ENCODE measurements at places on chromosomes 1 and 21.

DNA sequence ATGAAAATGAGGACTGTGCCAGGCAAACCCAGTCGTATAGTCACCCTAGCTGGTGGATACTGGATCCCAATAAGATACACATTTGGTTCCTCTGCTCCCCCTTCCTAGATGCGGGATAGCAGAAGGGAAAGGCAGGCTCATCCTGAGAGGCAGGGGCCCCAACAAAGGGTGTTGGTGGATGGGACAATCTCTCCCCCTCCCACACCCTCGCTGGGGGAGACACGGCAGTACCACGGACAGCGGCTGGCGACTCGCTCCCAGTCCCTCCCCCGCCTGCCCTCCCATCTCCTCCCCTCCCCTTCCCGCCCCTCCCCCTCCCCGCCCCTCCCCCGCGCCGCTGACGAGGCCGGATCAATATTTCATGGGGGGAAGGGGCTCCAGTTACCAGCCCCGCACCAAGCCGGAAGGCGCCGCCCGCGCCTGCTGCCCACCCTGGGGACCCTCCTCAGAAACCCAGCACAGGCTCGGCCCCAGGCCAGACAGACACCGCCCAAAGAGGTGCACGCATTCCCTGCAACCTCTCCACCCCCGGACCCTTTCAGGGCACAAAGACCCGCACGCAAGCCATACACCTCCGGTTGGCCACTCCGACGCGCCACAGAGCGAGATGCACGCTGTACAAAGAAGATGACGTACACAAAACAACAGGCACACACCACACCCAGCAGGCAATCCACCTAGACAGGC is 11.5 kb downstream of the RIMS3 start:
- no peak for DNase-seq

DNA sequence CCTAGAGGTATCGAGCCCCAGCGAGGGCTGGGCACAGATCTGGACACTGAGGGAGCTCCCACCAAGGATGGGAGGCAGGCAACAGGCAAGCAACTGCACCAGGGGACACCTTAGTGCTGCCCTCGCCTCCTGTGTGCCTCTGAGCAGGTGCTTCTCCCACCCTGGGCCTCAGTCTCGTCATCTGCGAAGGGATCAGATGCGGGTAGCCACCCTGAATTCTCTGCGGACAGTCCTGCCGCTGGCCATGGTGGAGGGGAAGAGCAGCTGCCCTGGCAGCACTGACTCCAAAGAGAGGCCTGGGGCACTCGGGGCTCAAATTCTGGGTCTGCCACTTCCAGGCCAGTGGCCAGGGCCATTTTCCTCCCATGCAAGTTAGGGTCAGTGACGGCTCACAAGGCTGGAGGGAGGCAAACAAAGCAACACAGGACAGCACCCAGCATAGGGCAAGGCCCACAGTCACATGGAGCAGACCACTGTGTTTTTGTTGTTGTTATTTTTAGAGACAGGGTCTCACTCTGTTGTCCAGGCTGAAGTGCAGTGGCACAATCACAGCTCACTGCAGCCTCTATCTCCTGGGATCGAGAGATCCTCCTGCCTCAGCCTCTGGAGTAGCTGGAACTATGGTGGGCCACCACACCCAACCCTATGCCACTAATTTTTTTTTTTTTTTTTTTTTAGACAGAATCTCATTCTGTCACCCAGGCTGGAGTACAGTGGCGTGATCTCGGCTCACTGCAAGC is 7.1 kb upstream of the SDC3 start:
- no peak for DNase-seq

DNA sequence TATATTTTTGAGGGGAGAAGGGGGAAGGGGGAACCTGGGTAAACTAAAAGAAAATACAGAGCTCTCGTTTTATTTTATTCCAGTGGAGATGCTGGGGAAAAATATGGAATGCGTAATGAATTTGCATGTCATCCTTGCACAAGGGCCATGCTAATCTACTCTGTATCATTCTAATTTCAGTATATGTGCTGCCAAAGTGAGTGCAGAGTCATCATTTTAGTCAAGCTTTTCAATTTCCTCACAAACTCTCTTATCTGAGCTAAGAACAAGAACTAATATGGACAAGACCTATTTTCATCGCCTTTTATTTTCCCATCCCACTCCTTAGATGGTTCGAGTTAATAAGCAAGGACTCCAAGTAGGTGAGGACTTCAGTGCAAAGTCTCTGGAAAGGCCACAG is 13.2 kb downstream of the ADORA3 start:
- no peak for DNase-seq

GRCh38 chr1:153617663-153618062 is 1.5 kb upstream of the S100A14 start:
- no peak for DNase-seq

- DNase-seq: no peak
Measured at GRCh38 chr1:162976628-162977027, 92.5 kb upstream of the RGS4 start.

DNA sequence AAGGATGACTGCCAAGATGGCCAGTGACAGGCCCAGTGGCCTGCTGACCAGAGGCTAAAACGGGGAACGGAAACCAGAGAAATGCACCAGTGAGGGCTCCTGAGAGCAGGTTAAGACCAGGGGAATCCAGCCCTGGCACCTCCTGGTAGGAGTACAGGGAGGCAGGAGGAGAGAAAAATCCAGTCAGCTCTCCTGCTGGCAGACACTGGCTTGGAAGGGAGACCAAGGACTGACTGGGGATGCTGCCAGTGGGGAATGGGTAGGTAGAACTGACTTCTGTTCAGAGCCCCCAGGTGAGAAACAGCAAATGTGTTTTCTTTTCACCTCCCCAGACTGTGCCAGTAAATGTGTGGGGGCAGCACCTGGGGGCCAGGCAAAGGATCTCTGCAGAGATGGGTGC is 27.7 kb upstream of the CRNN start:
- no peak for DNase-seq

Measured in iris pigment epithelial cell (primary cell).